ENCODE measurements at places on chromosomes 1 and 21.
A peak's percentile ranks its signal among the peaks of the same experiment; 100 is the strongest.

DNA sequence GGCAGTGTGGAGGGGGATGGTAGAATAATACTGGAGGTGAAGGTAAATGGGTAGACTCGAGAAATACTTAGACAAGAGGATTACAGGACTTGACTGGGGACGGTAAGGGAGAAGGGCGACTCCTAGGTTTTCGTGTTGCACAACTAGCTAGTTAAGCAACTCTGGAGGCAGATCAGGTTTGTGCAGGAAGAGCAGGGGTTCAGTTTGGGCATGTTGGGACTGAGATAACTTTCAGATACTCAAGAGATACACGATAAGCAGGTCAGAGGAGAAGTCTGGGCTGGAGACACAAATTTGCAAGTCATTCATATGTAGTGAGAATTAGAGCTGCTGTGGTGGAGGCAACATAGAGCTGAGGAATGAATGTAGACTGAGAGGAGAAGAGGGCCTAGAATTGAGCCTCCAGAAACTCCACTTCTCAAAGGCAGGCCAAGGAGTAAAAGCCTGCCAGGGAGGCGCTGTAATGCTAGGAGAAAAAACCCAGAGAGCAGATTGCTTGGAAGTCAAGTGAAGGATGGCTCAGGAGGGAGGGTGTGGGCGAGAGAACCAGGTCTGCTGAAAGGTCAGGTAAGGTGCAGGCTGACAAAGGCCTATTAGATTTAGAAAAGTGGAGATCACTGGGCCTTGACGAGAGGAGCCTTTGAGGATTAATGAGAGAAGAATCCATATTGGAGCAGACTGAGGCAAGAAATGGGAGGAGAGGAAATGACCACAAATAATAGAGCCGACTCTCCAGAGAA, 20.8 kb downstream of the MAB21L3 start:
- no peak for DNase-seq

- no peak for DNase-seq
These were observed 8.7 kb upstream of the TTF2 start for GRCh38 chr1:117051224-117052064.

DNA sequence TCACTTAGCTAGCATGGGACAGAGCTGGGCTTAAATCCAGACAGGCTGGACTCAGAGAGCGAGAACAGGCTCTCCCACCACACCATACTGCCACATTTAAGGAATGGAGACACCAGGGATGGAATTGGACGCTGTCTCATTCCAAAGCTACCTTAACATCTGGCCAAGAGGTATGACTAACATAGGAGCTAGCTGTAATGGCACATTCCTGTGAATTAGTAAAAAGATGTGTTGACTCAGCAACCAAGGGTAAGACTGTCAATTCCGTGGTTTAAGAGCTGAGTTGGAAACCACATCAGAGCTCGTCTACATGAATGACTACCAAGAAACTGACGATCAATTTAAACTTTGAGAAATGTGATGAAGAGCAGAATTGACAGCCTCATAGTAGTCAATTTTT, 8.3 kb upstream of the TNFRSF9 start:
- DNase-seq: peak; percentile 85

GRCh38 chr21:21002153-21002552, 3.9 kb downstream of the NCAM2 start:
- no peak for DNase-seq

DNA sequence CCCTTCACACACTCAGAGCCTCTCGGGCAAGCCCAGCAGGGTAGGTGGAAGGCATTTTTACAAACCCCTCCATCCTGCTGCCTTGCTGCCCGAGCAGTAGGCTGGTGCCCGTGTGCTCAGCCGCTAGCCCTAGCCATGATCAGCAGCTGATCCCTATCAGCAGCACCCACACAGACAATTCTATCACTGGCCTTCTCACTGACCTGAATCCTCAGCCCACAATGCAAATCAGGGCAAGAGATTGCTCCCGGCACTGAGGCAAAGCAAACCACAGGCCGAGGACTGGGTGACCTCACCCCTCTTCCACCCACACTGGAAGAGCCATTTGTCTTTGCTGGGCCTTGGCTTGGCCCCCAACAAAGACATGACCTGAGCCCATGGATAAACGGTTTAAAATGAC, 895 bp upstream of the PDZK1 start:
- DNase-seq: no peak

DNA sequence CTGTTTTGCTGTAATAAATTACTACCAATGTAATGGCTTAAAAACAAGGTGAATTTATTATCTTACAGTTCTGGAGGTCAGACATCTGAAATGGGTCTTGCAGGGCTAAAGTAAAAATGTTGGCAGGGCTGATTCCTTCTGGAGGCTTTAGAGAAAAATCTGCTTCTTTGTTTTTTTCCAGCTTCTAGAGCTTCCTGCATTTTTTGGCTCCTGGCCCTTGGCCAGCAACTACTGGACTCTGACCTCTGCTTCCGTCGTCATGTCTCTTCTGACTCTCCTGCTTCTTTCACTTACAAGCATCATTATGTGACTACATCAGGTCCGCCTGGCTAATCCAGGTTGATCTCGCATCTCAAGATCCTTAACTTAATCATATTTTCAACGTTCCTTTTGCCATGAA, 350.9 kb downstream of the S1PR1 start:
- DNase-seq: peak; percentile 84

Data from muscle of back (tissue), 13 donors.